OCI-LY7 (cell line): ENCODE measurements at places on chromosomes 11 and 22. TPM values are rescaled to one million over a fixed set of nuclear protein-coding genes. Genes with fewer than 3 reads are reported as not detected.

MYEOV gene
- total RNA-seq, result 7.7 and 8.8 TPM in 2 replicates

XKR3 gene
- not detected in 2 replicates for total RNA-seq

PTS gene
- 37.8 and 40.4 TPM in 2 replicates for total RNA-seq

TMEM86A gene
- total RNA-seq, result 1.2 and 2.7 TPM in 2 replicates

FOLR1 gene
- total RNA-seq, result not detected in 2 replicates

TNNT3 gene
- 4.7 and 5.8 TPM in 2 replicates for total RNA-seq

OR52I1 gene
- total RNA-seq, result not detected in 2 replicates

KCNJ11 gene
- total RNA-seq, result 7.5 and 8.0 TPM in 2 replicates

GTSE1 gene
- total RNA-seq, result 109 and 114 TPM in 2 replicates

APOA1 gene
- total RNA-seq, result 0.41 TPM in 1 of 2 replicates, not detected in the other

CREB3L1 gene
- 0.15 and 0.17 TPM in 2 replicates for total RNA-seq

CNGA4 gene
- 0.97 and 1.0 TPM in 2 replicates for total RNA-seq

PAK1 gene
- total RNA-seq, result 3.4 and 3.6 TPM in 2 replicates

PDE2A gene
- total RNA-seq, result 0.68 TPM in 1 of 2 replicates, not detected in the other

TSSK2 gene
- total RNA-seq, result not detected in 2 replicates

OR52N4 gene
- total RNA-seq, result 0.37 TPM in 1 of 2 replicates, not detected in the other

LAYN gene
- total RNA-seq, result not detected in 2 replicates

SCGB1D2 gene
- total RNA-seq, result not detected in 2 replicates

CD81 gene
- 343 and 404 TPM in 2 replicates for total RNA-seq

DEUP1 gene
- total RNA-seq, result not detected in 2 replicates

C2CD3 gene
- 32.1 and 37.5 TPM in 2 replicates for total RNA-seq

OR4X1 gene
- not detected in 2 replicates for total RNA-seq
